ENCODE measurements at places on chromosomes 13 and 19.

DNA sequence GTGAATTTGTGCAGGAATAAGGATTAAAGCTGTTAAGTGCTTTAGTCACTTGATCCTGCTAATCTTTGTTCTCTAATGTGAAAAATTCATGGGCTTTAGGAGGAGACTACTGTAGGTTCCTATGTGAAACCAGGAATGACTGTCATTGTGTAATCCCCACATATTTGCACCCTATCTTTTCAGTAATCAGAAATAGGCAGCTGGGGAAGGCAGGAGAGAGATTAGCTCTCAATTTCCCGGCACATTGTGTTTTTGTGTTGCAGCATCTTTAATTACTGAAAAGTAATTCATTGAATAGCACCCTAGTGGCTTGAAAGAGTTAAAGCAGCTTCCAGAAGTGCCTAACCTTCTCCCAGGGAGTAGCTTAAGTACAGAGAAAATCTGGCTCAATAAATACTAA, 282.9 kb downstream of the OLFM4 start:
- DNase-seq: no peak

GRCh38 chr19:36128392-36128736, 11.5 kb upstream of the CAPNS1 start:
- DNase-seq: peak; percentile 83

DNA sequence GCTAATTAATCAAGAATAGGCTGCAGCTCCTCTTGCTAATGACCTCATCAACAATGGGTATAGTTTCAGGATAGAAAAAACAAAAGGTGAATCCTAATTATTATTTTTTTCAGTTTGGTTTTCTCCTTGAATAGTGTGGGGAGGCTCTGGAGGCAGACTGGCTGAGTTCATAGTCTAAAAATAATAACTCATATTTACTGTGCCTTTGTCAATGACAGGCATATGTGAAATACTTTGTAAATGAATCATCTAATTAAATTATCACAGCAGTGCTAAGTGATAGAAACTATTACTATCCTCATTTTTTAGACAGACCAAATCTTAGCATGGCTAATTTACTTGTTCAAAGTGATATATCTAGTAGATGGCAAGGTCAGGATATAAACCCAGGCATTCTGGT, 1261.0 kb upstream of the SLC10A2 start:
- DNase-seq: no peak

DNA sequence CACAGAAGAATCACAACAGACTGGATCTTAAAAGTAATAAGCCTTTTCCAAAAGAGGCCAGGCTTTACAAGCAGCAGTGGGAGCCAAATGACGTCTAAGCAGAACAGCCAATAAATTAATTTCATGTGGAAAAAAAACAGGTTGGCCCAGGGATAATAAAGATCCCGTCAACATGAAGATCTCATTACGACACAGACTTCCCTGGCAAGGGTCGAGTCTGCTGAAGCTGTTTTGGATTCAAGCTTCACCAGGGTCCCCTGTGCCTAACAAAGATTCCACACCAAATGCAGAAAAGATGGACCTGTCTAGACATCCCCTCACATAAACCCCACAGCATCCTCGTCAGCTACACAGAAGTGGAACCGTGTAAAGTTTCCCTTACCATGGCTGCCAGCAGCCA, 215.1 kb upstream of the ZNF507 start:
- no peak for DNase-seq

- DNase-seq: no peak
These were observed 423.2 kb downstream of the KLF5 start for GRCh38 chr13:73481886-73482445.

- no peak for DNase-seq
These were observed 69.5 kb upstream of the TDRD3 start for GRCh38 chr13:60327511-60327910.

Data from spleen (tissue), 13 donors.